ENCODE measurements at places on chromosomes 6 and 20. TPM values are rescaled to one million over a fixed set of nuclear protein-coding genes. Genes with fewer than 3 reads are reported as not detected.

Gene PHACTR3
- 2.1 TPM for total RNA-seq

Gene OXT
- 1.2 TPM for total RNA-seq

Gene TREM1
- not detected for total RNA-seq

Gene VIP
- total RNA-seq = not detected

DNA sequence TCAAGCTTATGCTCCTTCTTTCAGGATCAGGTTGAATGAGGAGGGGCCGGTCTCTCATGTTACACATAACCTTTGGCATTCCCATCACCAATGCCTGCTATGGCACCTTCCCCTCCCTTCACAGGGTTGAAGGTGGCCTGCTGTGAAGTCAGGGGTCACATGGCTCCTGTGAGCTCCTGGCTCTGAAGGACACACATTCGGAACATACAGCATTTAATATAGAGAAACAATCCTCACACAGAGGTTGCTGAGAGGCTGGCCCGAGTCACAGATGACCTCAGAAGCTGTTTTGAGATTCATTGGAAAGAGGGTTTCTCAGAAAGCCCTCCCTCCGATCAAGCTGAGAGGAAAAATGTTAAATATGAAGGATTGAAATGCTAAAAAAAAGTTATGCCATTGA lies 82.1 kb downstream of the PSMG4 start:
- no peaks in the 10 kb centered on the region for H3K27me3 ChIP-seq
- H3K4me1 ChIP-seq = peaks cover 70% of the 10 kb centered on the region
- DNase-seq = no peak

- peaks cover 30% of the 10 kb centered on the region for H3K36me3 ChIP-seq
- H3K4me3 ChIP-seq = no peak overlapping the region
- H3K4me1 ChIP-seq = no peaks in the 10 kb centered on the region
- no peak overlapping the region for H3K27ac ChIP-seq
These were observed 15.2 kb downstream of the EFHC1 start for GRCh38 chr6:52435345-52435744.

- no peak for DNase-seq
- no peaks in the 10 kb centered on the region for H3K36me3 ChIP-seq
- H3K4me1 ChIP-seq = peaks cover 21% of the 10 kb centered on the region
- no peak overlapping the region for H3K4me3 ChIP-seq
- no peaks in the 10 kb centered on the region for H3K27me3 ChIP-seq
These were observed 16.4 kb upstream of the KIFC1 start for GRCh38 chr6:33375143-33375671.

GRCh38 chr6:44071670-44072451 lies 55.4 kb downstream of the MRPL14 start:
- H3K27ac ChIP-seq = no peak overlapping the region
- peak overlapping the region; percentile 65 for H3K4me3 ChIP-seq
- DNase-seq = no peak
- no peaks in the 10 kb centered on the region for H3K36me3 ChIP-seq

All from type B pancreatic cell (in vitro differentiated cells).